ENCODE measurements at places on chromosomes 16 and 17. TPM values are rescaled to one million over a fixed set of nuclear protein-coding genes. Genes with fewer than 3 reads are reported as not detected.

Gene ARL4D
- total RNA-seq = 30.5 TPM

Gene CXCL16
- 1.6 TPM for total RNA-seq

Gene OR1D5
- not detected for total RNA-seq

Gene C16orf92
- total RNA-seq = not detected

Gene PIMREG
- 22.0 TPM for total RNA-seq

Gene PLEKHM1
- 27.8 TPM for total RNA-seq

Gene SPSB3
- 20.3 TPM for total RNA-seq

Gene ERAL1
- 25.4 TPM for total RNA-seq

Gene PPM1E
- not detected for total RNA-seq

Gene RRAD
- 1.5 TPM for total RNA-seq

Gene CX3CL1
- not detected for total RNA-seq

Gene C1QTNF8
- not detected for total RNA-seq

Gene NLRC3
- total RNA-seq = not detected

Data from subcutaneous preadipocyte (primary cell).